Activated T-cell treated with anti-CD3 and anti-CD28 coated beads, Interleukin-2, amount 50 U/mL, for 72 hours (primary cell): ENCODE measurements at places on chromosomes 3 and 15.

- DNase-seq, result no peak
Observed at GRCh38 chr3:23809840-23810342, 4.1 kb downstream of the UBE2E1 start.

DNA sequence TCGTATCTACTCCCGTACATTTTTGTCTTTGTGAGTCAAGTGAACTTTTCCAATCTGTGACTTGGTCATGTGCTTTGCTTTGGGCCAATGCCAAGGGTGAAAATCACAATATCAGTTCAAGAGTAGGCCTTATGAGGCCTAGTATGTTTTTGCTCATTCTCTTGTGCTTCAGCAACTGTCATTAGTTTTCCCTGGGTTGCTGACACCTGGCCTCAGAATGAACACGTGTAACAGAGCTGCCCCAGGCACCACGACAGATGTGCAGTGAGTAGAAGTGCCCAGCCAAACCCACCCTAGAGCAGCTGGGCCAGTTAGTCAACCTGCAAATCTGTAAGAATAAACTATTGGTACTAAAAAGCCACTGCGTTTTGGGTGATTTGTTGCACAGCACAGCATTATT lies 460.3 kb upstream of the WNT5A start:
- no peak for DNase-seq

- DNase-seq, result no peak
Observed at GRCh38 chr15:77857419-77857818, 220.1 kb downstream of the TBC1D2B start.

GRCh38 chr15:85151861-85152260 lies 170.2 kb downstream of the PDE8A start:
- no peak for DNase-seq

DNA sequence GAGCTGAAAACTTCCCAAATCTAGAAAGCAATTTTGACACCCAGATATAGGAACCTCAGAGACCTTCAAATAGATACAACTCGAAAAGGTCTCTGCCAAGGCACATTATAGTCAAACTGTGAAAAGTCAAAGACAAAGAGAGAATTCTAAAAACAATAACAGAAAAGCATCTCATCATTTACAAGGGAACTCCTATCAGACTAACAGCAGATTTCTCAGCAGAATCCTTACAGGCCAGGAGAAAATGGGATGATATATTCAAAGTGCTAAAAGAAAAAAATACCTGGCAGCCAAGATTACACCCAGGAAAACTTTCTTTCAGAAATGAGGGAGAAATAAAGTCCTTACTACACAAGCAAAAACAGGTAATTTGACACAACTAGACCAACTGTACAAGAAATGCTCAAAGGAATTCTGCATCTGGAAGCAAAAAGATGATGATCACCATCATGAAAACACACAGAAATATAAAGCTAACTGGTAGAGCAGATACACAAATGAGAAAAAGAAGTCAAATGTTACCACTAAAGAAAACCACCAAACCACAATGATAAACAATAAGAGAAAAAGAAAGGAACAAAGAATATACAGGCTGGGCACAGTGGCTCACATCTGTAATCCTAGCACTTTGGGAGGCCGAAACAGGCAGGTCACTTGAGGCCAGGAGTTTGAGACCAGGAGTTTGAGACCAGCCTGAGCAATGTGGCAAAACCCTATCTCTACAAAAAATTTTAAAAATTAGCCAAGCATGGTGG lies 50.4 kb downstream of the ADAM10 start:
- no peak for DNase-seq

DNA sequence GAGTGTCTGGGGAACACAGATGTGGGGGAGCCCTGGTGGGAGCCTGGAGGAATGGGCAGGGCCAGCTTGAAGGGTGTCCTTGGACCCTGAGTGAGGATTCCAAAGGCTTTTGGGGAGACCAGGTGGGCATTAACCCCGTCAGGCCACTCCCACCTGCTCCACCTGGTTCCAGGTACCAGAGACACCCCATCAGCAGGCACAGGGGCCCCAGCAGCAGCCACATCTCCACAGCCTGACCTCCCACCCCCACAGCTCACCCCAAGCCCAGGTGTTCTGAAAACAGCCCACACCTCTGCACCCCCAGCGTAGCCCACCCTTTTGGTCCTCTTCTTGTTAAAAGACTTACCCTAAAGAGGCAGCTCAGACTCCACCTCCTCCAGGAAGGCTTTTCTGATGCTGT lies 102.1 kb upstream of the PRR20G start:
- no peak for DNase-seq

DNA sequence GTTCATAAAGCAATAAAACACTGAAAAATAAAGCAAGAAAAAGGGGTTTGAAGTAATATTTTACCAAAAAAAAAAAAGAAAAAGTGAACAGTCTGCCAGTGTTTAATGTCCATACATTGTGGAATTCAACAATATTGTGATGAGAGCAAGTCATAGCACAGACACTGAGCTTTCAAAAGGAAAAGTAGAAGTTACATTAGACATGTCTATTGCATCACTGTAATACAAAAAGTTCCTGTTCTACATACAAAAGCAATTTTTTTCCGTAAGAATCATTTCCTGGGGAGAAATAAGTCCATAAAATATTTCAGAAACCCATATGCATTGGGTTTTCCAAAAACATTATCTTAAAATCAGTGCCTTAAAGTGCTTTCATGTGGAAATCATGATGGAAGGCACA lies 11.8 kb upstream of the HDC start:
- no peak for DNase-seq

DNA sequence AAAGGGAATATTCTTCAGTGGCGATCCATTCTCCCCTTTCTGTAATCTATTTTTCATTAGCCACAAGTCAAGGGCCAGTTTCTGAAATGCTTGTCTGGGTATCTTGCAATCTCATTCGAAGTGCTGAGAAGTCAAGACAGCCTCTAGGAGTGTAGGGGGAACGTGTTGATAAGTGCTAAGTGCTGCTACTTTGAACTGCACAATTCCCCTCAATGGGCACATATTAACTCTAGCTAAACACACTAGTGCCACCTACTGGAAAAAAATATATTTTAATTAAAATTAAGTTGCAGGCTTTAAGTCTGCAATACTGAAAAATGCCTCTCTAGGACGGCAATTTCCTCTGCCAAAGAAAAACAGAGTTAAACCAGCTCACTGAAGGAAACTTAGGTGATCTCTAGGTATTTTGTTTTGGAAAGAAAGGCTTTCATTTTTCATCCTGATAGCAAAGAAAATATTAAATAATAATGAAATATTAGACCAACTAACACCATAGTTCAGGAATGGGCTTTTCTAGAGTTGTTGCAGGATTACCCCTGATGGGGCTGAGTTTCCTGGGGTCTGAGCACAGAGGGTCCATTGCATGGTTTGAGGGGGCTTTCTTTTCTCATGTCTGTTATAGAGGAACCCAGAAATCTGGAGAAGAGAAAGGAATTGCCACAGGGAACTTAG lies 181.9 kb upstream of the KBTBD8 start:
- no peak for DNase-seq

DNA sequence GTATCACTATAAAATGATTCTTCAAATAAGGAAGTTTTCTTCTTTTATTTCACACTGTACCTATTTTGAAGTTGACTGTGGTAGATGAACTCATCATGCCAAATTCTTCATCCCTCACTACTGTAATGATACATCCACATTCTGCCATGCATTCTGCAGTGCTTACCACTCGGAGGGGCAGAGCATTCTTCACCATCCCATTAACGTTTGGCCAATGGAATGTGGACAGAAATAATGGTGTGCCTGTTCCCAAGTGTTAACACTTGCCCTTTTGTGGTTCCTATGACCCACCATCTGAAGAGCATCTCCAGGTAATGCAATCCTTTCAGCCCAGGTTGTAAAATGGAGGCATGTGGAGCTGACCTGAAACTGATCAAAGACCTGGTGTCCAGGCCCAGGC lies 18.6 kb downstream of the GOLIM4 start:
- DNase-seq, result no peak

- no peak for DNase-seq
Observed at GRCh38 chr3:82938821-82939328, 1177.4 kb upstream of the GBE1 start.

GRCh38 chr3:111850537-111850936 lies 8.5 kb upstream of the PHLDB2 start:
- no peak for DNase-seq

DNA sequence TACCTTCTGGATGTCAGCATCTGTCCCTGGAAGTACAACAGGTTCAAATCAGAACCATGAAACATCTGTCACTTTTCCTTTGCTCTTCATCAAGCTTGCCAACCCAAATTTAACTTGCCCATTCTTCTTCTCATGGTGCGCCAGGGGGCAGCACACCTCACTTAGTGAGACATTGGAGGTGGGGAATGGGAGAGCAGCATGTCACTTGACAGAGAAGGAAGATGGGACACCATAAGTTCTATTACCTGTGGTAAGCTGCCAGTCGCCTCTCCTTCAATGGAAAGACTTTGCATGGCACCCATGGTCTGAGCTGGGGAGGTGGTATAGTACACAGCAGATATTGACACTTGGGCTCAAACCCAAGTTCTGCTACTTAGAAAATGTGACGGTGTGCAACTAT lies 2.9 kb downstream of the SCN5A start:
- no peak for DNase-seq

- DNase-seq, result no peak
Observed at GRCh38 chr3:183260167-183260904, 7.3 kb downstream of the B3GNT5 start.

GRCh38 chr3:21540265-21540664 lies 210.7 kb downstream of the ZNF385D start:
- no peak for DNase-seq

DNA sequence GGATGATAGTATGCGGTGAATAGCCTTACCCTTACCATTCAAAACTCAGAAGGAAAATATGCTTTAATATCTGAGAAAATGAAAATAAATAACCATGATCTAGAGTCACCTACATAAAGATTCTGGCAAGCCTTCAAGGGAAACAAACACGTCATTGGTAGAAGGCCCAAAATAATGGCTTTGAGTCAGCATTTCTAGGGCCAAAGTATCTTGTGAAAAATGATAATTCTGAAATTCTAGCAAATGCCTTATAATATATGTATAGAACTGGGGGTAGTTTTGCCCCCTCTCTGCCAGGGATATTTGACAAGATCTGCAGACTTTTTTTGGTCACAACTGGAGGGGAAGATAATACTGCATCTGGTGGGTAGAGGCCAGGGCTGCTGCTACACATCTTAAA lies 15.4 kb downstream of the PLSCR1 start:
- DNase-seq, result no peak

GRCh38 chr3:66582721-66583423 lies 82.0 kb upstream of the LRIG1 start:
- DNase-seq, result peak; percentile 41

DNA sequence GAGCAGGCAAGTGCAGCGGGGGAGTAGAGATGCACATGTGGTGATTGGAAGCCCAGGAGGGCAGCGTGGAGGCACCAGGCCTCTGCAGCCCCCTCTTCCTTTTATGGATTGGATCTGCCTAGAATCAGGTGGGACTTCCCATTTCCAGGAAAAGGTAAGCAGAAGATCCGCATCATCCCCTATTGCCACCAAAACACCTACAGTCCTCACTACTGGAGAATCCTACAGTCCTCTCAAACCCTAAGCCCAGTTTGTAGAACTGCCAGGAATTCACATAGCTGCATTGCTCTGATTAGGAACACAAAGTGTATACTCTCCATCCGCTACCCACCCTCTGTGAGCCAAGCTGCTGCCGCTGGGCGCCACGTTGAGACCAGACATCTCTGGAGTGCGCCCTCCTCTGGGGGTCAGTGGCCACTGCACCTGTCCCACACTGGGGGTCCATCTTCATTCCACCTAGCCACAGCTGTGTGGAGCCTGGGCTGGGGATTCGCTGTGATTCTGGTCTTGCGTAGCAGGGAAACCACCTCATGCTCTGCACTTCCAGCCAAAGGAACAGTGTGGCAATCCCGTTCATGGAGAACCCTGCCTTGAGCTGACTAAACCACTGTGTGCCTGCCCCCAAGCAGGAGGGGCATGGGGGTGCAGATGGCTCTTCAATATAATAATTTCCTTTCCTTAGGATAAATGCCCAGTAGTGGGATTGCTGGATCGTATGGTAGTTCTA lies 88.9 kb upstream of the PTX3 start:
- no peak for DNase-seq

DNA sequence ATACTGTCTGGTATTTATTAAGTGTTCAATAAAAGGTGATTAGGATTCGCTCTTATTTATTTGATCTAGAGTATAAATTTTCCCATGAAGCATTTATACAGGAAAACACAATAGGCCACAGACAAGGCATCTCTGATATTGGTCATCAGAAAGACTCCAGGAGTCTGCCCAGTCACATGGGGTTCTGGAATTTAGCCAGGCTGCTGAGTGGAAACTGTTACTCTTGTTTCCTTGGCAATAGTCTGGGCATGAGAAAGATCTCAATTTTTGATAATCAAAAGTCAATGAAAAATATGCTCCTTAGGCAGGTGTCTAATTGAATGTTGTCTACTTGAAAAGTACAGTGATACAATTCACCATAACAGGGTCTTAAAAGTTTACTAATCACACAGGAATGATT lies 161.2 kb downstream of the FRMD5 start:
- no peak for DNase-seq

GRCh38 chr3:18237251-18238005 lies 187.7 kb downstream of the SATB1 start:
- peak; percentile 21 for DNase-seq

- DNase-seq, result no peak
Observed at GRCh38 chr15:55872471-55872870, 120.9 kb downstream of the NEDD4 start.

- no peak for DNase-seq
Observed at GRCh38 chr3:6491768-6492167, 369.1 kb upstream of the GRM7 start.

DNA sequence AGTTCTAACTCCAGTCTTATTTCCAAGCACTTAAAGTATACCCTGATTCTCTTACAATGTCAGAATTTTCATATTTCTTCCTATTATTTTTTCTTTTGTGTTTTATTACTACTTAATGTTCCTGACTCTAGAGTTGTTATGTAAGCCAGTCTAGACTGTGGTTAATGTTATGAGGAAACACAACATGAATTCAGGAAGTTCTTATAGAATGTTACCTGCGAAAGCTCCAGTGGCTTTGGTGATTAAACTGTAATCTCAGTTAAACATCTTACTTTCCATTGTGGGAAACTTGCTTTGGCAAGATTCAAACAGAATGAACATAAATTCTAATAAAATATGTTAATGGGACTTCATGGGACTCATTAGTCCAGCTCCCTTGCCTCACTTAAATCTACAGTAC lies 36.6 kb upstream of the CHL1 start:
- DNase-seq, result no peak

GRCh38 chr15:99433026-99433756 lies 132.6 kb upstream of the MEF2A start:
- DNase-seq, result no peak

- DNase-seq, result no peak
Observed at GRCh38 chr15:97350813-97351212, 609.7 kb upstream of the ARRDC4 start.

GRCh38 chr3:13858768-13859520 lies 20.9 kb downstream of the WNT7A start:
- DNase-seq, result no peak
